DND-41 (cell line): ENCODE measurements at places on chromosomes 4 and X.
A peak's percentile ranks its signal among the peaks of the same experiment; 100 is the strongest.

- no peak for DNase-seq
These were observed 1291.0 kb downstream of the ARAP2 start for GRCh38 chr4:34953145-34953799.

- no peak for DNase-seq
These were observed 23.4 kb upstream of the STBD1 start for GRCh38 chr4:76282941-76283689.

GRCh38 chr4:84632092-84632491 lies 49.2 kb downstream of the CDS1 start:
- no peak for DNase-seq

DNA sequence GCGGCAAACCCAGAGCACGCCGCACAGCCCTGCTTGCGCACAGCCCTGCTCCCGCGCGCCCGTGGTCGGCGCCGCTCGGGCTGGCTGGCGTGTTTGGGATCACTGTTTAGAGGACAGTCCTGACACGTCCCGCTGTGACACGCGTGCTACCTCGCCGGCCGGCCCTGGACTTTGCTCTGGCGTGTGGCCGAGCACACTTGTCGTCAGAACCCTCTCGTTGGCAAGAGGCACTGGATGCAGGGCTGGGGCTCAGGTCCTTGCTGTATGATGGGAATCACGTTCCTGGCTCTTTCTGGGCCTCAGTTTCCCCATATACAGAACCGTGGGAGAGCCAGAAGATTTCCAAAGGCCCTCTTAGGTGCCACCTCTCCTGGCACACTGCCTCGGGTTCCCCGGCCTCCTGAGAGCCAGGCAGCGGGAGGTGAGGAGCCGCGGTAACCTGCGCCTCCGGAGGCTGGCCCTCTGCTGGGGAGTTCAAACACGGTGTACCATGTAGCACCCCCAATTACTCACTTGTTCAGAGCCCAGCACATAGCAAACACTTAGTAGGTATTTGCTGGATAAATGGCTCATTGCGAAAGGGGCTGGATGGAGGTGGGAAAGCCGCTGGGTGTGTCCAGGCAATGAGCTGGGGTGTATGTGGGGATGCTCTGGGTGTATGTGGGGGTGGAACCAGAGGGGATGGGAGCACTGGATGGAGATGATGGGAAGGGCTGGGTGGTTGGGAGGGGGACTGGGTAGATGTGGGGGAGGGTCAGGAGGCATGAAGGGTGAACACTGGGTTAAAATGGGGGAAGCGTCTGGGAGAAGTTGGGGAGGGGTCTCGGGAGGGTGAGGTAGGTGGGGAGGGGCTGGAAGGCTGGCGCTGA lies 76.6 kb downstream of the HTRA3 start:
- no peak for DNase-seq

DNA sequence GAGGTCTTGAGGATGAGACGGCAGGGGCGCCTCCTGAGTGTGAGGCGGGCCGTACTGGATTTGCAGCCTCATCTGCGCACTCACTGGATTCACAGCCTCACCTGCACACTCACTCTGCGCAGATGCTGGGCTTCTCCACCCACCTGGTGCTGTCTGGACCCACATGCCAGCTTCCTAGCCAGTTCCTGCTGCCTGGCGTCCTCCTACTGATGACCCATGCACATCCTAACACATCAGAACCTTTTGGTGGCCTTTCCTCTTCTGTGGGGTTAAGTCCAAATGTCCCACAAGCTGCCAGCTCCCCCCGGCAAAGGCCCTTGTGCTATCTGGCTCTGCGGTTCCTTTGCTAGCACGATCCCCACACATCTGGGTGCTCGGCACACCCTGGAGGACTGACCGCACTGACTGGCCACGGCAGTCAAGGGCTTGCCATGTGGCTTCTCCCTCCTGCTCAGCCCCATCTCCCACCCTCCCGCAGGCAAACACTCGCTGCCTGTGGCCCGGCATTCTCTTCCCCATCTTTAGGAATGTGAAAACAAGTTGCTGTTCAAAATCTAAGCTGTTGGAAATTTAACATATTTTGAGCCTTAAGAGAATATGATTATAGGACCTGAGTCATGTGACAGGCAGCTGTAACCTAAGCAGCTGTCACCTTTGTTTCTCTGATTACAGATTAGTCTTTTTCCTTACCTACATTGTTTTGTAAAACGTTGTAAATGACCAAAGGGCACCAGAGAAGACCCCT lies 39.4 kb upstream of the AFAP1 start:
- DNase-seq: no peak

- DNase-seq: no peak
These were observed 18.4 kb upstream of the CNKSR2 start for GRCh38 chrX:21355831-21356230.

- DNase-seq: peak; percentile 21
These were observed 835 bp downstream of the TMEM185A start for GRCh38 chrX:149630681-149631233.

DNA sequence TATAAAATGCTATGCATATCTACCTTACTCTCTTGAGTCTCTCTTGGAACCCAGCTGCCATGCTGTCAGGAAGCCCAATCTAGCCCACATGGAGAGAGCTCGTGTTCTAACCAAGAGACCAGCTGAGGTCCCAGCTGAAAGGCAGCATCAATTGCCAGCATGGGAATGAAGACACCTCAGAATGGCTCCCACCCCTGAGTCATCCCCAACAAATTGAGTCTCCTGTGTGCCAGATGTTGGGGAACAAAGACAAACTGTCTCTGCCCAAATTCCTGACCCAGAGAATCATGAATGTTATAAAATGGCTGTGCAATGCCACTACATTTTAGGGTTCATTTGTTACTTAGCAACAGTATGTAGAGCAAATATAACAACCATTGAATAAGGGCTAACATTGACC lies 105.2 kb upstream of the STX18 start:
- no peak for DNase-seq

DNA sequence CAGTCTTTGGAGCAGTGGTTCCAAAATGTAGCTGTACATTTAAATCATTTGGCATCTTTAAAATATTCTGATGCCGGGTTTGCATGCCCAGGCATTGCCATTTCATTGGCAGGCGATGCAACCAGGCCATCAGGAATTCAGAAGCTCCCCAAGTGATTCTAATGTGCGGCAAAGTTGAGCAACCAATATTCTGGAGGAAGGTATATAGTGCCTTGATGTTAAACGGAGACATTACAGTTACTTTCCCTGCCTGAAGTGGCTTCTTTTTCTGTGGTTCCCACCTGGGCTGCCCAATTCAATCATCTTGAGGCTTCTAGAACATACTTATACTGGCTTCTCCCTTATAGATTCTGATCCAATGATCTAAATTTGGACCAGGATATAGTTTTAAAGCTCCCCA lies 68.7 kb upstream of the PGM2 start:
- DNase-seq: no peak

GRCh38 chr4:76738086-76738931 lies 159.6 kb downstream of the SOWAHB start:
- no peak for DNase-seq

- DNase-seq: no peak
These were observed 327.7 kb downstream of the DKK2 start for GRCh38 chr4:106708464-106708816.

DNA sequence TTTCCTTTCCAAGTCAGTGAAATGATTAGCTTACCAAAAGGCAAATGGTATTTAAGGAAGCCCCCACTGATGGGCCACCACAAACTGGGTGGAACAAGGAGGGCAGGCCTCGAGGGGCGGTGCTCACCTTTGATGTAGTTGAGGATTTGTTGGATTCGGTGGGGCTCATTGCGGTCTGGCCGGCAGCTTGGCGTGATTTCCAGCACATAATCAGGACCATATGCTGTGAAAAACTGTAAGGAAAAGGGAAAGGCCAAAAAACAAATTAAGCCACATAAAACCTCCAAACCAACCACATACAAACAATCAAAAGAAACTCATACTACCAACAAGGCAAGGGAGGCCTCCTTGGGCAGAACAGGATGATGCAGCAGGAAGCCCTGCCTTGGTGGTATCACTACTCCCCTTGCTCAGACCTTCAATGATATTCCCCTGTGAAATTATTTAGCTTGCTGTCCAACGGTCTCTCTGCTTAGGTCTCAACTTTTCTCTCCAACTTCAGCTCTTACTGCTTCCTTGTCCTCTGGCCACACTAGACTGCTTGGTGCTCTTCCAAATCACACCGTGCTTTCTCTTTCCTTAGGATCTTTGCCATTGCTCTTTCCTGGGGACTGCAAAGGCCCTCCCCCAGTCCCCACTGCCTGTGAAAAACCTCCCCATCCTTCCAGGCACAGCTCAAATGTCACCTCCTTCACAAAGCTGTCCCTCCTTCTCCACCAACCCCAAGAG lies 46.1 kb upstream of the CITED1 start:
- no peak for DNase-seq

DNA sequence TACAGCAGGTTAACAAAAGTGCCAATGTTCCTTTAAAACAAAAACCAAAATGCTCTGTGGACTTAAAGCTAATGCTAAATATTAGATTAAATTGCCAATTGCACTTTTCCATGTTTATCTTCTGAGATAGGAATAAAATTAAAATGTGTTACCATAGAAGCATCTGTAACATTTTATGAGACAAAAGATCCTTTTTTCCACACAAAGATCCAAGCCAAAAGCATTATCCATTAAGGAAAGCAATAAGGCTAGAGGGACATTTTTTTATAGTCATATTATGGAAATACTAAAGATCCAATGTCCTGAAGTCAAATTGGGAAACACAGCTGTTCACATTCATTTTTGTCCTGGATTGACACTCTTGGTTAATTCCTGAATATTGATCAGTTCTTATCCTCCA lies 73.6 kb downstream of the PALLD start:
- no peak for DNase-seq

DNA sequence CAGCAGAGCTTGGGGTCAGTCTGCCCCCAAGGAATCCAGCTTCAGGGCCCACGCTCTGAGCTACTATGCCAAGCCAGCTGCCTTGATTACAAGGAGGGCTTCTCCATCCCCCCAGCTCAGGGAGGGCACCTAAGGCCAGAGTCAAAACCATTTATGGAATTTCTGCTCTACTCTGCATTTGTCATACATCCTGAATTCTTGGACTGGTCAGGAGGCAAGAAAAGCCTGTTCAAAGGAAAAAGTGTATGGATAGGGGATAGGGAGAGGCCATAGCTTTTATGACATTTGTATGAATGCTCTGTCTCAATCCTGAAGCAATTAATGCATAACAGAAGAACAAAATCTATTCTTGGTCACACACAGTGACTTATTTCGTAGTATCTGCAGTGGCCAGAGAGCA lies 32.2 kb downstream of the EDNRA start:
- no peak for DNase-seq

GRCh38 chr4:155047755-155048154 lies 160.7 kb upstream of the NPY2R start:
- DNase-seq: no peak

DNA sequence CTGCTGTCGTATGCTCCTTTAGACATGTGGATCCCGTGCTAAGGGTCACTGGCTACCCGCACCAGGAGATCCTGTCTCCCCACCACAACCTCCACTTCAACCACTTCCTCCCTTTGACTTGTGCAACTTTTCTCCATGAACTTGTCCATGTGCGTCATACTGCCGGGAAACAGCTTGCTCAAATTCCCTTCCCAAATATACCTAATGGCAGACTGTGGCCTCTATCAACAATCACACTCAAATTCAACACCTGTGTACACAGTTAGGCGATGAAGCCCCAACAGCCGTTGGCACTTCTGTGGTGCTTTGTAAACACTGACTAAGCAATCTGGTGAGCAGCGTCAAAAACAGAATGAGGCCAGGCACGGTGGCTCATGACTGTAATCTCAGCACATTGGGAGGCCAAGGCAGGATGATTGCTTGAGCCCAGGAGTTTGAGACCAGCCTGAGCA lies 49.5 kb downstream of the CD99L2 start:
- DNase-seq: no peak

DNA sequence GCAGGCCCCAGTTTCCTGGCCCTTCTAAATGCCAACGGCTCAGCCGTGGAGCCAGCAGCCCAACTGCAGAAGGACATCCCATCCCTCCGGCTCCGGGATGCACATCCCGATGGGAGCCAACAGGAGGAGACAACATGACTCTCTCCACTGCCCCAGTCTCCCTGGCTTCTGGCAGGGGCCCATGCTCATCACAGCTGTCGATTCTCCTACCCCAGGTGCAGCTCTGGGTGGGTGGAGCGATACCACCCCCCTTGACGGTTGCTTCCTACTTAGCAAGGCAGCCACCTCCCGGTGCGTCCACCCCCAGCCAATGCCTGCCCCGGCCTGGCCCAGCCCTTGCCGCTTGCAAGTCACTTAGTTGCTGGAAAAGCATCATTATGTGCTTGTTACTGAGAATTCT lies 19.5 kb downstream of the ZNF275 start:
- no peak for DNase-seq

- no peak for DNase-seq
These were observed 1.2 kb downstream of the SH3D19 start for GRCh38 chr4:151324124-151324751.

DNA sequence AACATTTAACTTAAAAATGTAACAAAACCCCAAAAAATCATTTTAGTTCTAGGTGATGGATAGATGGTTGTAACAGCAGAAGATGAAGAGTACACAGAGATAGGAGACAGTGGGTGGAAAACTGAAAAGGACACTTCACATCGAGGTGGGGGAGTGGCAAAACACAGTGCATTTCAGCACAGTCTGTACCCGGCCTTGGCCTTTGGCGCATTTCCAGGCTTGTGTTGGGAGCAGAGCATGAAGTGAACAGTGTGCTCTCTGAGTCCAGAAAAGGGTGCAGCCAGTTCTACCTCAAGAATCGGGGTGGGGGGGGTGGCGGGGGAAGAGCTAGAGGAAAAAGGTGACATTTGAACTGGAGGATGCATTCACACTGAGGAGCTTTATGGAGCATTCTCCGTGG lies 4.3 kb downstream of the TSPYL2 start:
- no peak for DNase-seq

DNA sequence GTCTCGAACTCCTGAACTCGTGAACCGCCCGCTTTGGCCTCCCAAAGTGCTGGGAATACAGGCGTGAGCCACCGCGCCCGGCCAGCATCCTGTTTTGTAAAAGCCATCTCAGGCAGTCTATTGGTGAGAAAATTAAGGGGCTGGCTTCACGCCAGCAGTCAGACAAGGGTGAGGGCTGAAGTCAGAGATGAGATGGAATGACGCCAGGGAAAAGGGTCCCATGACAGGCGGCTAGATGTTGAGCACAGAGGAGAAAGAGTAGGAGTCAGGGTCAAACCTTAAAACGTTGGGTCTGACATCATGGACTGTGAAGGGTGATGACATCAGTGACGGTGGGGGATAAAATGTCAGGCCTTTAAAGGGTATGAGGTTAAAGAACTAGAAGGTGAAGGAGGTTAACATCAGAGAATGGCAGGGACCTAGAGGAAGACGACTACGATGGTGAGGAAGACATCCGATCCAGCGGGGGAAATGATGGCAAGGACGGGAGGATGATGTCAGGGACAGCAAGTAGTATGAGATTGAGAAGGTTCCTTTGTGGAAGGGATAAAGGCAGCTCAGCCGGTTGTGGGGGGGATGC lies 504 bp upstream of the RBM3 start:
- DNase-seq: no peak

- no peak for DNase-seq
These were observed 517.4 kb downstream of the RPA4 start for GRCh38 chrX:97401154-97401553.

GRCh38 chrX:48908600-48908999 lies 2.8 kb downstream of the SLC35A2 start:
- no peak for DNase-seq
